ENCODE measurements at places on chromosomes 7 and 10.

DNA sequence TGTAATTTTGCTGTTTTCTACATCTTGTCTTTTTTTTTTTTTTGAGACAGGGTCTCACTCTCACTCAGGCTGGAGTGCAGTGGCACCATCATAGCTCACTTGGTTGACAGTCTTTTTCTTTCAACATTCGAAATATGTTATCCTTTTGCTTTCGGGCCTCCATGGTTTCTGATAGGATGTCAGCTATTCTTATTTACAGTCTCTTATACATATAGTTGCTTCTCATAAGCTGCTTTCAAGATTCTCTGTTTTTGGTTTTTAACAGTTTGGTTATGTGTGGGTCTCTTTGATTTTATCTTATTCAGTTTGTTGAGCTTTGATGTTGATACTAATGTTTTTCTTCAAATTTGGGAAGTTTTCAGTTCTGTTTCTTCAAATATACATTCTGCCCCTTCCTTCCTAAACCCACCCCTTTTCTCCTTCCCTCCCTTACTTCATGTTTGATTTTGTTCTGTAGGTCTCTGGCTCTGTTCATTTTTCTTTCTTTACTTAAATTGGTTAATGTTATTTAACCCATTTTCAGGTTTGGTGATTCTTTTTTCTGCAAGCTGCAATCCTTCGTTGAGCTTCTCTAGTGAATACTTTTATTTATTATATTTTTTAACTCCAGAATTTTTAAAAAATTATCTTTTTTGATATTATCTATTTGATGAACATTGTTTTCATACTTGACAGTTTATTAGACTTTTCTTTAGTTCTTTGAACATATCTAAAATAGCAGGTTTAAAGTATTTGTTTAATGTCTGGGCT, 19.3 kb downstream of the SEPTIN7 start:
- no peak for DNase-seq

DNA sequence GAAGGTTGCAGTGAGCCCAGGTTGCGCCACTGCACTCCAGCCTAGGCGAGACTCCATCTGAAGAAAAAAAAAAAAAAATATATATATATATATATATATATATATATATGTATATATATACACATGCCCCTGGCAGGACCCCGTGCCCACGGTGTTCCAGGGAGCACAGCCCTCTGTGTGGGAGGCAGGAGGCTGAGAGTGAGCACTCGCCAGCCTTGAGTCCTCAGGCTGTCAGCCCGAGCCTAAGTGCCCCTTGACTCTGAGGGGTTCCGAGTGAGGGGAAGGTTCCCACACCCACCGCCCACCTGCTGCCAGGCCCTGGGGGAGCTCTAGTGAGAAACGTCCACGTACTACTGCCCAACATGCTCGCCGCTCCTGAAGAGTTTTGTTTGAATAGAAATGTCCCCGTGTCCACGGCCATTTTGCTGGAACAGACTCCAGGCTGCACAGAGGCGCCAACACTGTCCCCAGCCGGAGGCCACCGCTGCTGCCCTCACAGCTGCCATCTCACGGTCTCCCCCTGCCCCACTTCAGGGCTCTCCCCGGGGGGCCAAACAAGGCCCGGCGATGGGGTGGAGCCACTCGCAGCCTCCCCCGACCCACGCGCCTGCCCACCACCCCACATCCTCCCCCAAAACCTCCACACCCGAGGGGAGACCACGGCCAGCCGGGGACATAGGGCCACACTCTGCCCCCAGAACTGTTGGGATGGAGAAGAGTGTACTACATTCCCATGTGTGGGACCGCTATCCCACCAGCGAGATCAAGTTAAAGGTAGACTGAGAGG, 62.8 kb upstream of the EBF3 start:
- DNase-seq, result no peak

DNA sequence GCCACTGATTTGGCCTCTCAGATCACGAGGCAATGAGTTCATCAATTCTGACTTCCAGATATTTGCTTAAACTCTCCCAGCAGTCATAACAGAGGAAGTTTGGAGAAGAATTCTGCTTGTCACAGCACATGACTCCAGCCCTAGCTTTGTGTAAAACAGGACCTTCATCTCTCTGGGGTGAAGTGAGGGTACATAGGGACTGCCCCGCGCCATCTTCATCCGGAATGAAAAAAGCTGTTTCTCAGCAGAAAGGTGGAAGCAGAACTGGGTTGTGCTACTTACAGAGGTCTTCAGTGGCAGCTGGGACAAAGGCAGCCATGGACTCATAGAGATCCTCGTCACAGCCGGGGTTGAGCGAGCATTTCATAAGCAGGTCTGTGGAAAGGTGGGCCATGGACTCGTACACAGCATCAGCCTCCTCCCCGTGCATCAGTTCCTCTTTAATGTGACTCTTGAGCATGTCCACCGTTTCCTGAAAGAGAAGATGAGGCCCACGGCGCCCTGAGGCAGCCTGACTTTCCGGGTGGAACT, 58.4 kb upstream of the TM9SF3 start:
- no peak for DNase-seq

DNA sequence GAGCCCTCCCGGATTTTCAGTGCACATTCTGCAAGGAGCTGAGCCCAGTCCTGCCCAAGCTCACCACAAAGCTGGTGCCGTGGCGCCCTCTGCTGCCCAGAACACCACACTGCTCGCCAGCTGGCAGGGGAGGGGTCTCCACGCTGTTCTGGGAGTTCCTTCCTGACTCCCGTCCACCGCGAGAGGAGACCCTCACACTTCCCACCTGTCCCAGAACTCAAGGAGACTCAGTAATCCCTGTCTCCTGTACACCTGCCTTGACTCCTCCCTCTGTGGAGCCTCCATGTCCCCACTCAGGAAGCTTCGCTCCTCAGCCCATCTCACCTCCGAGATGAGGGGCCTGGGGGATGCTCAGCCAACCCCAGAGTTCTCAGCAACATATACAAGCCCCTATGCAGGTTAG, 11.3 kb downstream of the C10orf105 start:
- DNase-seq, result peak; percentile 74

DNA sequence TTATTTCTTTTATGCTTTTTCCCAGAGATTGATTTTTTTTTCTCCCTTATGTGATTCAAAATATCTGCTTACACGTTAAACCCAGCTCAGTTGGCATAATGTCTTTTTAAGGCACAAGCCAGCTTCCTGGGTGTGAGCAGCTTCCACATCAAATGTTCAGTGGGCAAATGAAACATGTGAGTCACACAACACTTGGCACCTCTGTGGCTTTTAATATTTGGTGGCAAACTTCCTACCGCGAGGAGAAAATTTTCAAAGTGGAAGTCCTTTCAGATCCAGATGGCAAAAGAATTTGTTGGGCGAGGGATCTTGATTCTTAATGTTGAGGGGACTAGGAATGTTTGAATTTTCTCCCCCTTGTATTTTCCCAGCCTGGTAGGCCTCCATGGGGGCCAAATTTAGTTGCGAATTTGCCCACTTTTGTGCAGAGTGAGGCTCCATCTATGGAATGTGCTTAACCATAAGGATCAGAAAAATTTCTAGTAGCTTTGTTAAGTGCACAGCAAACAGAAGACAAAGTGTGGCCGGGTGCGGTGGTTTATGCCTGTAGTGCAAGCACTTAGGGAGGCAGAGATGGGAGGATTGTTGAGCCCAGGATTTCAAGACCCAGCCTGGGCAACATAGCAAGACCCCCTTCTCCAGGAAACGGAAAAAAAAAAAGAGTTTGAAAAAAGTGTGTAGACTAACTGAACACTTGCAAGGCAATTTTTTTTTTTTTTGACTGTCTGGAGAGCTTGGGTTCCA, 31.0 kb downstream of the CUX1 start:
- DNase-seq, result no peak

GRCh38 chr10:116836902-116837523, 12.3 kb upstream of the ENO4 start:
- no peak for DNase-seq

DNA sequence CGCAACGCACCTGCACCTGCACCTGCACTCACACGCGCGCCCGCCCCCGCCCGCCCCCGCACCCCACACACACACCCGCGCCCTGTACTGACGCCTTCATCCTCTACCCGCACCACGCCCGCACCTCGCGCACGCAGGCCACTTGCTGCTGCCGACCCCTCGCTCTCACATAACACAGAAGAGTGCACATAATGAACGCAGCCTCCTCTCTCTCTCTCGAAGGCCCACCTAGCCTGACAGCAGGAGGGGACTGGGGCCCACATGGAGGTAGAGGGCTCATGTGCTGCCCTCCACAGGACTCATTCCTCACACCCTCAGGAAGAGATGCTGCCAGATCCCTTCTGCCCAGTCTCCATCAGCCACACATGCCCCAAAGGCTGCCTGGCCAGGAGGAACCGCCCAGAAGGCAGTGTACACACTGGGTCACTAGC, 432 bp upstream of the CAMK2B start:
- DNase-seq, result no peak

DNA sequence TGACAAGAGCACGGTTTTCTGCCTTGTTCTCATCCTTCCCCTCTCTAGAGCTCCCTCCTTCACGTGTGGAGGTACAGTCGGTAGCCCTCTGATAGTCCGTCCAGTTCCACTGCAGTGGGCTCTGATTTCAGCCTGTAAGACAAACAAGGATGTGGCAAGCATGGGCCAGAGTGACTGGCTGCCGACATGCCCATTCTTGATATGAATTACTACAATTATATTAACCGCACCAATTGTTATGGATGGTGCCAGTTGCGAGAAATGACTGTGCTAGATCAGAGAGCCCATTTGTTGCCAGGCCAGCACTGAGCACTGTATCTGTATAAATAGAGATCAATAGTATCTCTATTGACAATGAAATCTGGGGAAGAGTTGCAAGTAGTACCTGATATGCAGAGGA, 146.6 kb downstream of the CHN2 start:
- no peak for DNase-seq
